ENCODE measurements at places on chromosomes 16 and 17. TPM values are rescaled to one million over a fixed set of nuclear protein-coding genes. Genes with fewer than 3 reads are reported as not detected.

GRCh38 chr17:21356537-21357127, 19.5 kb upstream of the KCNJ12 start:
- H3K4me1 ChIP-seq = no peaks in the 10 kb centered on the region
- H3K27ac ChIP-seq = no peak overlapping the region
- no peaks in the 10 kb centered on the region for H3K27me3 ChIP-seq
- no peak for DNase-seq
- no peak overlapping the region for H3K4me3 ChIP-seq
- no peaks in the 10 kb centered on the region for H3K36me3 ChIP-seq

SDR42E2 gene
- total RNA-seq = not detected

CREBBP gene
- total RNA-seq = 50.3 TPM

- H3K4me3 ChIP-seq = no peak overlapping the region
- H3K27ac ChIP-seq = peak overlapping the region; percentile 17
These were observed 36.8 kb upstream of the RASD1 start for GRCh38 chr17:17532991-17533390.

DNA sequence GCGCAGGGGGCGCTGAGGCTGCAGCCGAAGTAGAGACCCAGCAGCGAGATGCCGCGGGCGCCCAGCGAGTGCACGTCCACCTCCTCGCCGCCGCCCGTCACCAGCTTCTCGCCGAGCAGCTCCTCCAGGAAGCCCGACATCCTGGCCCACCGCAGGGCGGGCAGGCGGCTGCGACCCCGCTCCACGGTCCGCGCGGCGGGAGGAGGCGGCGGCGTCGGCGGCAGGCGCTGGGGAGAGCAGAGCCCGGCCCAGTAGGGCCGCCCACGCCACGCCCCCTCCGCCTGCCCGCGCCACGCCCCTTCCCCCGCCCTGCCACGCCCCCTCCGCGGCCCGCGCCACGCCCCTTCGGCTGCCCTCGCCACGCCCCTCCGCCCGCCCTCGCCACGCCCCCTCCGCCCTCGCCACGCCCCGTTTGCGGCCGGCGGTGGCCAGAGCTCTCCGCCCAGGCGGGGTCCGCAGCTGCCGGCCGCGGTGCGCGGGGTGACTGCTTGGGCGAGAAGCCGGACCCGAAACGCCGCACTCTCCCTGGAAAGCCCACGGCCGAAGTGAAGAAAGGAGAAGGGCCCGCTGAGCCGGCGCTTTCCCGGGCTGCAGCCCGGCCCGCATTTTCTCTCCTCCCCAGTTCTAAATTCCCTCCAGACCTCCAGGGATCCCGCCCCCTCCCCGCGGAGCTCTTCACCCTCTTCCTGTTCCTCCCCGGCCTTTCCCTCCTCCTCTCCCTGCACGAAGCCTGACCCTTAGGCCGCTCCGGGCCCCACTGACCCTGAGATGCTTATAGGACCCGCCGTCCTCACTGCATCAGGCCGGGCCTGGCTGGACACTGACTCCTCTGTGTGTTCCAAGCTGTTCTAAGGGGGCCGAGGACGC, at the start of gene NXN:
TSS of gene NXN (minus strand) at position 238 of the 867 bp plus-strand sequence.
- H3K4me3 ChIP-seq = peak within 1 kb of the TSS; percentile 91
- H3K27me3 ChIP-seq = no peaks in the 10 kb centered on the region
- peak; percentile 77 for DNase-seq
- H3K27ac ChIP-seq = peak within 1 kb of the TSS; percentile 88

CBX8 gene
- total RNA-seq = not detected

- no peak overlapping the region for H3K27ac ChIP-seq
- no peaks in the 10 kb centered on the region for H3K36me3 ChIP-seq
- H3K4me1 ChIP-seq = no peaks in the 10 kb centered on the region
- H3K4me3 ChIP-seq = no peak overlapping the region
- no peaks in the 10 kb centered on the region for H3K27me3 ChIP-seq
These were observed 12.5 kb upstream of the PYY start for GRCh38 chr17:43966276-43966675.

DNA sequence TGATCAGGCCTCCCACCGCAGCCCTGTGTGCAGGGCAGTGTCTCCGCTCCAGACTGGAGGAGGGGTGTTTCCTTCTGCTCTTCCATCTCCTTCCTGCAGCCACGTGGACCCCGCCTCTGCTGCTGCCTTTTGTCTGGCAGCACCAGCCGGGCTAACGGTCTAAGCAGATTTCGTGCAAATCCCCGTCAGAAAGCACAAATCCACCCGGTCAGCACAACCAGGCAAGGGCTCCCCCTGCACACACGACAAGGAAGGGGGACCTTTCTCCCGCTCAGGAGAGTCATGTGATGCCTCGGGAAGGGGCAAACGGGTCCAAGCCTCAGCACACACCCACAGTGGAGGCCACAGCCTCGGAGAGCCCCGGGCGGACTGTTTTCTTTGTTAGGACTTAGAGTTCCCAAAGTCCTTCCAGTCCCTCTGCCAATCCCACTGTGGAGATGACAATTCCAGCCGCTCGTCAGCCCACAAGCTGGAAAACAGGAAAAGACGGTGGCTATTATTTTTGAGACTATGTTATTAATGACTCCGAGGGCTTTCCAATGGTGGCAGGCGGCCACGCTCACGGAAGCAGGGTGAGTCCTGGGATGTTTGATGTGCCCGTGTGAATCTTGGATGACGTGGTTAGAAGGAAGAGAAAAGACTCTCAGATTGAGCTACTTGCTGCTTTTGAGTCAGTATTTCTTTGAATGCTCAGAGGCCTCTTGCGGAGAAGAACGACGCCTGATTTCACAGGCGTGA, 22.5 kb upstream of the MEAK7 start:
- H3K4me1 ChIP-seq = peaks cover 18% of the 10 kb centered on the region
- peak overlapping the region; percentile 70 for H3K27ac ChIP-seq
- no peak overlapping the region for H3K4me3 ChIP-seq

KCTD11 gene
- total RNA-seq = 4.0 TPM

DNA sequence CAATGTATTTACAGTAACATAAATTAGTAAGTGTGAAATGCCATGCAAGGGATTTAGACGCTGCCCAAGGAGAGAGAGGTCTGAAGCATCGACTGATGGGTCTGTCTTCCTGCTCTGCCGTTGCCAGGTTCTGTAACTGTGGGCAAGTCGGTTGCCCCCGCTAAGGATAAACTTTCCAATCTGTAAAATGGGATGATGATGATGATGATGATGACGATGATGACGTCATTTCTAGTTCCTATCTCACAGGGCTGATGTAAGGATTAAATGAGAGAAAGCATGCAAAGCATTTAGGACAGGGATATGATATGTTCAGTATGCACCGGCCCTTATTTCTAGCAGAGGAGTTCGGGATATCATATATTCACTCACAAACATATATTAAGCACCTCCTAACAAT, 54.8 kb downstream of the C17orf67 start:
- no peak overlapping the region for H3K27ac ChIP-seq
- no peak overlapping the region for H3K4me3 ChIP-seq
- peaks cover 42% of the 10 kb centered on the region for H3K4me1 ChIP-seq
- DNase-seq = no peak
- H3K27me3 ChIP-seq = no peaks in the 10 kb centered on the region
- H3K36me3 ChIP-seq = no peaks in the 10 kb centered on the region

DNA sequence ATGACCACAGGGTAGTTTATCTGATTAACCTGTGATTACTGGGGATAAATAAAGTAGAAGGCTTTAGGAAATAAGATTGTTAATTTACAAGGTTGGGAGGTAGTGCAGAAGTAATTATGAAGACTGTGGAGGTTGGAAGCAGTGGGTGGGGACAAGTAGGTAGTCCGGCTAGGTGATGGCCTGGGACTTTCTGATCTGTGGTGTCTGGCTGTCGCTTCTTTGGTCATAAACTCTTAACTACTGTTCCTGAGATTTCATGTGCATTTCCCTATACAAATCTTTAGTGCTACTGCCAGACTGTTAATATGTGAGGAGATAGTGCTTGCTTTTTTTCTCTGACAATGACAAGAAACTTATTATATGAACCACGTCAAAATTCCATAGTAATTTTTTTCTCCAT, 19.5 kb upstream of the HNF1B start:
- no peaks in the 10 kb centered on the region for H3K4me1 ChIP-seq
- H3K27ac ChIP-seq = no peak overlapping the region
- H3K4me3 ChIP-seq = no peak overlapping the region
- H3K27me3 ChIP-seq = peaks cover 12% of the 10 kb centered on the region
- H3K36me3 ChIP-seq = no peaks in the 10 kb centered on the region
- DNase-seq = no peak
